ENCODE measurements at places on chromosomes 11 and 22.

- DNase-seq = no peak
Measured at GRCh38 chr11:93735627-93736026, 5.7 kb downstream of the TAF1D start.

DNA sequence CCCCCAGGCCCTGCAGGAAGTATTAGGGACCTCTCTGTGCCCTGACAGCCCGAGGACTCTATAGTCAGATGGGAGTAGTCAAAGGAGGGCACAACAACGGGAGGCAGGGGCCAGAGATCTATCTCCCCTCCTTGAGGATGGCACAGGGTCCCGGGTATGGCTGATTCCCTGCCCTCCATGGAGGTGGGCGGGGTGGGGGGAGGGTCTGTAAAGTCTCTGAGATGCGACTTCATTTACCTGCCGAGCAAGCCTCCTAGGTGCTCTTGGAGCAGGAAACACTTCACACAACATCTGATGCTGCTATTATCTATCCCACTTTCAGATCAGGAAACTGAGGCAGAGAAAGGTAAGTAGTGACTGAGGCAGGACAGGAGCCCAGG is 769 bp upstream of the CDC42EP1 start:
- DNase-seq = no peak

GRCh38 chr11:102234779-102235439 is 82.4 kb upstream of the BIRC3 start:
- DNase-seq = no peak

DNA sequence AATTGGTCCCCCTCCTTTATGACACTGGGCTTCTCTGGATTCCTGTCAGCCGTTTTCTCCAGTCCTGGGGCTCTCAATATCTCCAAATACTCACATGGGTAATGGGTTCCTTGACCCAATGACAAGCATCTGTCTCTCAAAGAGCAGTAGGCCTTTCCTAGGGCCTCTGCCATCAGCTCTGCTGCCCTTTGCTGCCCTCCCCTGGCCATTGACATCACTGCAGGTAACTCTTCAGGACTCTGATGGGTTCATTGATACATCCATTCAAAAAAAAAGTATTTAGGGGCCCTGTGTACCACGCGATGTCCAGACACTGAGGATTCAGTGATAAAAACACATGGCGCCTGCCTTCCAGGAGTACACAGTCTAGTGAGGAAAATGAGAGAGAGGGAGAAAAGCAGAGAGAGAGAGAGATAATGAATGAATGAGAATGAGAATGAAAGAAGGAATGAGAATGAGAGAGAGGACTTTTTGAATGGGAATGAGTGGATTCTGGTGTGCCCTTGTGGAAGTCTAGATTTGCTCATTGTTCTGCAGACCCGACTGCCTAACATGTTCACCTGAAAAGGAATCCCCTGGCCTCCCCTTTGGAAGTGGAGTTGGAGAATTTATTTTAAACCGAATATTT is 42.6 kb upstream of the OLFML1 start:
- no peak for DNase-seq

DNA sequence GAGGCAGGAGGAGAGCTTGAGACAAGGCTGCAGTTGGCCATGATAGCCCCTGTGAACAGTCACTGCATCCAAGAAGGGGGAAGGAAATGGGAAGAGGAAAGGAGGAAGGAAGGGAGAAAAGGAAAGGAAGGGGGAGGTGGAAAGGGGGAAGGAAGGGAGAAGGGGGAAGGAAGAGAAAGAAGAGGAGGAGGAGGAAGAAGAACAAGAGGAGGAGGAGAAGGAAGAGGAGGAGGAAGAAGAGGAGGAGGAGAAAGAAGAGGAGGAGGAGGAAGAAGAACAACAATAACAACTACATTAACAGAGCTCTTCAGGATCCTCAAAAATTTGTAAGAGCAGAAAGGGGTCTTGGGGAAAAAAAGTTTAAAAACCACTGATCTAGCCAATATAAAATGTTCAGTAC is 5.2 kb downstream of the RAB6A start:
- no peak for DNase-seq

- DNase-seq = no peak
Measured at GRCh38 chr22:36192542-36192941, 9.1 kb downstream of the APOL4 start.

GRCh38 chr11:77381729-77382665 is 80.5 kb upstream of the GDPD4 start:
- no peak for DNase-seq

DNA sequence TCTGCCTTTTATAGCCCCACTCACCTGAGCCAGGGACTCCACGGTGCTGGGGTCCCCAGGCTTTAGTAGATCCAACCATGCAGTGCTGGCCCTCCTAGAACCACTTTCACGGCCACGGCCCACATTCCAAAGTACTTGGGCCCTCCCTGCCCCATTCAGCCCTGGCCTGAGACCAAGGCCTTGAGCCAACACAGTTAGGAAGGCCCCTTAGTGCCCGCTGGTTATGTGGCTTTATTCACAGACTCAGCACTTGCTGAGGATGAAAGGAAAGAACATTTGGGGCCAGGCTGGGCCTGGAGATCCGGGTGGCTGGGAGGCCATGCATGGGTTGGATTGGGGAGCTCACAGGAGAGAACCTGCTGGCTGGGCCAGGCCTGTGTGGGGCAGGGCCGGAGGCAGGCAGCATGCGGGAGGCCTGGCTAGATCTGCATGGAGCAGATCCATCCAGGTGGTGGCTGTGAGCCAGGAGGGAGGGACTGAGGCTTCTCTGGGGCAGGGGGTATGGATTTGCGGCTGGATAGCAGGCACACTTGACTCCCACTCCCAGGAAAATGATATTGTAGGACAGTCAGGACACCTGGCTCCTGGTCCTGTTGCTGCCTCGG is 12.6 kb downstream of the CHRM1 start:
- DNase-seq = no peak

- no peak for DNase-seq
Measured at GRCh38 chr11:129933891-129934290, 38.5 kb upstream of the NFRKB start.

GRCh38 chr22:45499746-45500145 is 2.9 kb upstream of the FBLN1 start:
- no peak for DNase-seq

- no peak for DNase-seq
Measured at GRCh38 chr11:82734120-82734479, 436 bp upstream of the FAM181B start.

DNA sequence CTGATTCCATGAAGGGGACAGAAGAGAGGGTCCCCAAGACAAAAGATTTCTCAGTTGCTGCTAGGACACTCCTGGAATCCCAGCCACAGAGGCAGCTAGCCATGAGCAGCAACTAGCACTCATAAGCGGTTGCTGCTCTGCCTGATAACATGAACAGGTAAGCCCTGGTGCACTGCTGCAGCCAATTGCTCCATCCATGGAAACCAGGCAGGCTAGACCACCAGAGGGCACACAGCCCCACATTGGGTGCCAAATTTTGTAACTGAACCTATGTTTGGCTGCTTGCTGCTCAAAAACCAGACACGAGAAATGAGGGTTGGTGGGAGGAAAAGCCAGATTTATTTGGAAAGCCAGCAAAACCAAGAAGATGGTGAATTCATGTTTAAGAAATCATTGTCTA is 21.9 kb upstream of the QSER1 start:
- no peak for DNase-seq

DNA sequence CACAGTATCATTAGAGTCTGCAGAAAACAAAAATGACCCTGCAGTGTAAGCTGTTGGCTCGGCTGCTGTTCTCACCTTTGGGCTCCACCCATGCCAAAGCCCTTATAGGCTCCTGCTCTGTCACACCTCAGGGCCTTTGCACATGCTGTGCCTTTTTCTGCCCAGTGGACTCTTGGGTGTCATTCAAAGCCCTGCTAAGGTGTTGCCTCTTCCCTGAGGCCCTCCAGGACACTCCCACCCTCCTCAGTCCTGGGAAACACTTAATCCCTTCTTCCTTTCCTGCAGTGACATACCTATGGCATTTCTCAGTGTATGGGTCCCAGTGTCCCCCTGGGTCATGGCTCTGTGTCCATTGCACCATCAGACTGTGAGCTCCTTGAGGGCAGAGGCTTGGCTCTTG is 29.1 kb upstream of the CACNG2 start:
- DNase-seq = no peak

DNA sequence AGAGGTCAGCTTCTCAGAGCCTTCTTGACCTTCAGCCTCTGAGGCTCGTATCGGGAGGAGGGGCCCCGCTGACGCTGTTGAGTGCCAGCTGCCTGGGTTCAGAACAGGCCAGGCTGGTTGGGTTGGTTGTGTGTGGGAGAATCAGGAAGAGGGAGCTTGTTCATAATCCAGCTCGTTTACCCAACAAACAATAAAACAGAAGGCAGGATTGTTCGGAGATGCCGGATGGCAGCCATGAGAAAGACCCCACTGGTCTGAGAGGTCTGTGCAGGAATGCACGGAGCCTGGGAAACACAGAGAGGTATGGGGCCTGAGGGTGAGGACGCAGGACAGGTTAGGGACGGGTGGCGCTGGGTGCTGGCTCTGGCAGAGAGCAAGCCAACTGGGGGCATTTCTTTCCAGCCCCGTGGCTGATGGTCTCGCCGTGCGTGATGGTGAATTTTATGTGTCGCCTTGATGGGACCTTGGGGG is 31.6 kb upstream of the SHANK2 start:
- DNase-seq = no peak

- no peak for DNase-seq
Measured at GRCh38 chr22:20109411-20110358, 6.2 kb upstream of the RANBP1 start.

GRCh38 chr22:27011133-27011532 is 353.7 kb downstream of the MIAT start:
- DNase-seq = no peak

DNA sequence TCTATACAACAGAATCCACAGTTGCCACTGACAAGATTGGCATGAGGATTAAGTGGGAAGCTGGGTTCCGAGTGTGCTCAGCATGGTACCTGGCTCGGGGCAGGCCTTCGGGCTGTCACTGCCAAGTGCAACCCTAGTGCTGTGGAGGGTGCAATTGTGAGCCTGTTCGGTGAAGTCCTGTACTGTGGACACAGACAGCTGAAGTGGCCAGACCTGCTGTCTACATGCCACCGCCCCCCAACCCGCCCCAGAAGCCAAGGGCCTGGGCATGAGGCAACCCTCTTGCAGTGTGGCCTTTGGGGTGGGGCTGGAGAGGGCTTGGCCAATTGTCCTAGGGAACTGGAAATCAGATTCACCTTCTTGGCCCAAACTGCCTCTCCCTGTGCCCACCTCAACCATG is 15.6 kb upstream of the SHISAL1 start:
- no peak for DNase-seq

DNA sequence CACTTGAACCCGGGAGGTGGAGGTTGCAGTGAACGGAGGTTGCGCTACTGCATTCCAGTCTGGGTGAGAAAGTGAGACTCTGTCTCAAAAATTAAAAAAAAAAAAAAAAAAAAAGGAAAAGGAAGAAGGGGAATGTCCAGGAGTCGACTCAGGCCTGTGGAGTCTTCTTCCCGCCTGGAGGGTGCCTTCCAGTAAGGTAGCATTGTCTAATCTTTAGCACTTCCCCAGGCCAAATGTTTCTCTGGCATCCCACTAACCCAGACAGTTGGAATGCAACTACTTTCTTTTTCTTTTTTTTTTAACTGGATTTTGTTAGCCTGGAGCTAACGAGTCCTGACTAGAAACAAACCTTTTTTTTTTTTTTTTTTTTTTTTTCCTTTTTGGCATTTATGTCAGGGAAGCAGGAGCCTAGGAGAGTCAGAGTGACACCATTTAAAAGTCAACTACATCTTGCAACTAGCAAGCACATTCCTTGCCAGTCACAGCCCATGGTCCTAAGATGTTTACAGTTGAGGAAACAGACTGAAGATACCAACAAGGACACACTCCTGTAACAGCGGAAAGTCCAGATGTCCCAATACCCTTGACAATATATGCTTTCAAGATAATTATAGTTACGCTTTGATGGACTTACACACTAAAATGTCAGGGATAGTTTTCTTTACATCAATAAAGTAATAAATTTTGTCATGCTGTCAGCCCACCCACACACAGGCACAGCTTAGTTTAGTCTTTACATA is 10.6 kb downstream of the PLET1 start:
- no peak for DNase-seq

DNA sequence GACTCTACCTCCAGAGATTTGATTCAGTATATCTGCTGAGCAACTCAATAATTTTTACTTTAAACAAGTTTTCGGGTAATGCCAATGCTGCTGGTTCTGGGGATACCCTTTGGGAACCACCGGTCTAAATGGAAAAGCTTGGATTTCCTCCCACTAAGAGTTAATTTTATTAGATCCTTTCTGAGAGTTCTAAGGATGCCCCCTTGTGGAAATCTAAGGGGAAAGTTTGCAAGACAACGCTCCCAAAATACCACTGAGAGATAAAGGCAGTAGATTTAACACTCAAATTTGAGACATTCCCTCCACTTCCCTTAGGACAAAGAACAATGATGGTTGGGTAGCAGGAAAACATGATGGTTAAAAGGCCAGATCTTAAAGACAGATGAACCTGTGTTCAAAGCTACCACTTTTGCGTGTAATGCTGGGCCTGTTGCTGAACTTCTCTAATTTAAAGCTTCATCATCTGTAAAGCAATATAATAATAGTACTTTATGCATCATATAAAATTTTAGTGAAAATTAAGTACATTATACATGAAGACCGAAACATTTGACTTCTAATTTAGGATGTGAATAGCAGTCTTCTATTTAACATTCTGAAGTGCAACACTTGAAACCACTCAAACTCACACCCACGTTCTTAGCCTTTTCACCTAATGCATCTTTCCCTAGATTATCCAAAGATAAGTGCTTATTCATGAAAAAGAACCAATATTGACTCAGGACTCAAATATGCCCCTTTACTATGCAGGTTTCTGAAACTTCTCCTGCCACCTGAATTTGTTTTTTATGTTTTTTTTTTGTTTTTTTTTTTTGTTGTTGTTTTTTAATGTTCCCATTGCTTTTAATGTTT is 110.1 kb upstream of the LUZP2 start:
- no peak for DNase-seq

GRCh38 chr11:92663539-92663938 is 305.9 kb upstream of the MTNR1B start:
- DNase-seq = no peak

- DNase-seq = no peak
Measured at GRCh38 chr11:3341298-3341697, 37.6 kb downstream of the ZNF195 start.

DNA sequence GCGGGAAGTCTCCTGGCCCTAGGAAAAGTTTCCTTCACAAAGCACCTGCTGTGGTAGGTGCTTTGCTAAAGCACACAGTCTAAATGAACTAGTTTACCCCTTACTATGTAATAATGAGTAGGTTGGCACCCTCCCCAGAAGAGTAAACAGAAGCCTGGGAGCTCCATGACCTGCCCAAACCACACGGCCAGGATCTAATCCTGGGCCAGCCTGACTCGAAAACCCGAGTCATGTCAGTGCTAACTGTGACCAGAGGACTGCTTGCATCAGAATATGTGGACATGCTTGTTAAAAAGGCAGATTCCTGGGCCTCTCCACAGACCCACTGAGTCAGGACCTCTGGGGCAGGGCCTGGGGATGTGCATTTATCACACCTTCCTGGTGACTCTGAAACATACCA is 67.7 kb downstream of the PANX1 start:
- no peak for DNase-seq

- no peak for DNase-seq
Measured at GRCh38 chr11:119370486-119371046, 10.9 kb downstream of the USP2 start.
